ENCODE measurements at places on chromosomes 11 and 22.
A peak's percentile ranks its signal among the peaks of the same experiment; 100 is the strongest.

GRCh38 chr11:73961321-73961720, 10.5 kb downstream of the DNAJB13 start:
- no peak for DNase-seq

DNA sequence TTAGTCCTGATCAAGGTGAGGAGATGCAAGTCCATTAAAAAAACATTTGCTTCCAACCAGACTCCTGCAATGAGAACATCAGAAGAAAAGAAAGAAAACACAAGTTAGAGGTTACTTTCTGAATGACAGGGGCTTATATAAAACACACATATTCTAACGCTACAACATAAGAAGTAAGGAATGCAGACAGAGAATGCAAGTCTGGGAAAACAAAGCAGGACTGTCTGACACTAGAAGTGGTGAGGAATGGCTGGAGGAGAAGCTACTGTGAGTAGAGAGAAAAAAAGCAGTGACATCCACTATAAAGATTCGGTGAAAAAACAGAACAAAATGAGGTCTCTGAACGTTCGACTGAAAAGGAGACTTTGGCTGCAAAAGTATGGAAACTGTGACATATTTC, 12.3 kb downstream of the TMEM216 start:
- DNase-seq: no peak

GRCh38 chr22:43152357-43153071, 1.2 kb downstream of the TSPO start:
- peak; percentile 36 for DNase-seq

DNA sequence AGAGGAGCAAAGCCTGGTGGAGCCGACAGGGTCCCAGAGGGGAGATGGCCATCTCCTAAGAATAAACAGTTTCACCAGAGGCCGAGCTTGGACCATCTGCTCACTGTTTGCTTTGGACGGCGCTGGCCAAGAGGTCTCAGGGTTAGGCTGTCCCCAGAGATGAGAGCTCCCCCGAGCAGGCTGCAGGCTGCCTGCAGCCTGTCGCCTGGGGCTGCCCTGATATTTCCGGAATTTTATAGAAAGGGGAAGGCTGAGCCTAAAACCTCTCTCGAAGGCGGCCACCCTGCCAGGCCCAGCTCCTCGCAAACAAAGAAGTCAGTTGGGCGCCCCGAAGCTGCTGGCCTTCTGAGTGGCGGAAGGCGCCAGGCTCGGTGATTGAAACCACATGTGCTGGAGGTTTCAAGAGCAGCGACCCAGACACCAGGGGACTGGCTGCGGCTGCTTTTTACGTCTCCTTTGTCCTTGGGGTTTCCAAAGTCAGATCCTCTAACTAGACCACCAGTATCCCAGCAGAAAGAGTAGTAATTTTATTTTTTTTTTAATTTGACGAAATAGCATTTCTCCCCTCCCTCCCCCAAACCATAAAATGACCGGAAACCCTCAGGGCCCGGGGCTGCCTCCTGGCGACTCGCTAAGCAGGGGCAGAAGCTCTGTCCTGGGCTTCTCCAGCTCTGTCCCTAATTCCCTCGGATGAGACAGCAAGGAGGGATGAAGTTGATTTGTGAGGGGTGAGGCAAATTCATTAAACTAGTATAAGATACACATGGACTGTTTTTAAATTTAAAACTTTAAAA, 57.4 kb downstream of the CLMP start:
- no peak for DNase-seq

- DNase-seq: no peak
Observed at GRCh38 chr22:20798974-20799373, 25.1 kb downstream of the SERPIND1 start.

GRCh38 chr22:21045585-21046294, at the start of gene LRRC74B:
Gene LRRC74B (plus strand): TSS chr22:21045946. CDS start chr22:21045987, 41 bp downstream.
- DNase-seq: peak; percentile 22
